ENCODE measurements at places on chromosomes 5 and 9. TPM values are rescaled to one million over a fixed set of nuclear protein-coding genes. Genes with fewer than 3 reads are reported as not detected.

DNA sequence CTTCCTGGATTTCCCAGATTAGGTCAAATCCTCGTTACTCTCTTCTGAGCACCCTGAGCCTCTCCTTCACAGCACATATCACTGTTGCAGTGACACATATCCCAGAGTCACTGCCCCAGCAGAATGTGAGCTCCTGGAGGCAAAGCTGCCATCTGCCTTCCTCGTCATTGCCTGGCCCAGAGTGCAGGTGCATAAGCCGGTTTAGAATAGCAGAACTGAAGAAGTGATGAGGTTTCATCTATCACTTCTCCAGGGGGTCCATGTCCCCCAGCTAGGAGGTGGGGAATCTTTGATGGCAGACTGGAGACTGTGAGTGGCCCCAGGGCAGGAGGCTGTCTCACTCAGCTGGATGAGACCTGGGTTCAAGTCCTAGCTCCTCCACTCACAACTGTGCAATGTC lies 25.8 kb downstream of the NIPAL4 start:
- no peaks in the 10 kb centered on the region for H3K36me3 ChIP-seq
- no peaks in the 10 kb centered on the region for H3K27me3 ChIP-seq
- H3K4me3 ChIP-seq, result no peak overlapping the region

Gene PPIC
- total RNA-seq, result not detected

Gene DAPK1
- total RNA-seq, result 47.5 TPM

GRCh38 chr9:74644023-74644422 lies 146.9 kb downstream of the RORB start:
- DNase-seq, result no peak
- no peak overlapping the region for H3K27ac ChIP-seq
- H3K4me1 ChIP-seq, result no peaks in the 10 kb centered on the region
- no peaks in the 10 kb centered on the region for H3K27me3 ChIP-seq
- H3K36me3 ChIP-seq, result no peaks in the 10 kb centered on the region

DNA sequence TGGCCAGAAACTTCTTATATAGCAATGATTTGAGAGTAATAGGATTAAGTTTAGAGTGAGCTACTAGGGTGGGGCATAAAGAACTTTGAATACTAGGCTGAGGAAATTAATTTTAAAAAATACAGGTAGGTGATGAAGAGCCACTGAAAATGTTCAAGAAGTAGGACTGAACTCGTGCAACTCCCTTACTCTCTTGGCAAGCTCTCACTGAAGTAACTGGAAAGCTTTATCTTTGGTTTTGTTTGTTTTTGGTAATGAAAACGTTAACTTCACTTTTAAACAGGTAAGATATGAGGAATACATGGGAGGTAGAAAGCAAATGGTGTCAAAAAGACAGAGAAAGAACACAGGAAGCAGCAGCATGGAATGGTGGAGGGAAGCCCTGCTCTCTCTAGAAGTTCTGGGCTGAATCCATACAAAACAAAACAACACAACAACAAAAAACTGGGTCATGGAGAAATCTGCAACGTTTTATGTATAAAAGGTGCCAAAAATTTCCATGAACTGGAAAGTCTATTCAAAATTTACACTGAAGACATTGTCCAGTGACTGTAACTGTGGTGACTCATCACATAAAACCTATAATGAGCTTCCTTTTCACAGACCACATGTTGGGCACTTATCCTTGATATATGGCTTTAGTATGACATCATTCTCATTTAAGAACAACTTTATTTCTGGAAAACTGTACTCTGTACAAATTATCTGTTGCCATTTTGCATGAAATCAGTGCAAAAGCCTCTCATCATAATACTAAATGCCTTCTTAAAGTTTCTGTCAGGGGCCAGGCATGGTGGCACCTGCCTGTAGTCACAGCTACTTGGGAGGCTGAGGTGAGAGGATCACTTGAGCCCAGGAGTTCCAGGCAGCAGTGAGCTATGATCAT lies 91.2 kb upstream of the CHD1 start:
- H3K27ac ChIP-seq, result no peak overlapping the region
- no peak overlapping the region for H3K4me3 ChIP-seq
- DNase-seq, result no peak
- no peaks in the 10 kb centered on the region for H3K4me1 ChIP-seq
